ACHN (cell line): ENCODE measurements at places on chromosomes 13 and 19.

DNA sequence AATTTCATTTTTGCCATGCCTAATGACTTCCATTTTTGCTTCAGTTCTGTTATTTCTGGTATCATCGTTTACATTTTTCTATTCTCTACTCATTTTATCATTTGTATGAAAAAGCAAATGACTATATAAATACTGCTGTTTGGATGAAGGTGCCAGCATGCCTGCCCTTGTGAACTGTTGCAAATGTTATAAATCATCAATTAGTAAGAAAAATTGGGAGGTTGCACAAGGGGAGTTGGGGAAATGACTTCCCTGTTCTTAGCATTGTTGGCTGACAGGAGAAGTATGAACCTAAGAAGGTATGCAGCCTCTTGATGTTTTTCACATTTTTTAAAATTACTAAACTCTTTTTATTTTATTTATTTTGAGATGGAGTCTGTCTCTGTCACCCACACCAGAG lies 15.1 kb downstream of the SAFB start:
- DNase-seq, result no peak

- DNase-seq, result peak; percentile 54
Observed at GRCh38 chr19:3274942-3275582, 50.6 kb downstream of the CELF5 start.

- DNase-seq, result no peak
Observed at GRCh38 chr13:99476648-99477047, 24.6 kb upstream of the TM9SF2 start.

GRCh38 chr13:21530656-21531055 lies 71.6 kb upstream of the ZDHHC20 start:
- no peak for DNase-seq

GRCh38 chr13:36366031-36366430 lies 19.8 kb upstream of the SPART start:
- DNase-seq, result no peak

GRCh38 chr19:12995596-12996405 lies 526 bp downstream of the NFIX start:
- DNase-seq, result peak; percentile 24

DNA sequence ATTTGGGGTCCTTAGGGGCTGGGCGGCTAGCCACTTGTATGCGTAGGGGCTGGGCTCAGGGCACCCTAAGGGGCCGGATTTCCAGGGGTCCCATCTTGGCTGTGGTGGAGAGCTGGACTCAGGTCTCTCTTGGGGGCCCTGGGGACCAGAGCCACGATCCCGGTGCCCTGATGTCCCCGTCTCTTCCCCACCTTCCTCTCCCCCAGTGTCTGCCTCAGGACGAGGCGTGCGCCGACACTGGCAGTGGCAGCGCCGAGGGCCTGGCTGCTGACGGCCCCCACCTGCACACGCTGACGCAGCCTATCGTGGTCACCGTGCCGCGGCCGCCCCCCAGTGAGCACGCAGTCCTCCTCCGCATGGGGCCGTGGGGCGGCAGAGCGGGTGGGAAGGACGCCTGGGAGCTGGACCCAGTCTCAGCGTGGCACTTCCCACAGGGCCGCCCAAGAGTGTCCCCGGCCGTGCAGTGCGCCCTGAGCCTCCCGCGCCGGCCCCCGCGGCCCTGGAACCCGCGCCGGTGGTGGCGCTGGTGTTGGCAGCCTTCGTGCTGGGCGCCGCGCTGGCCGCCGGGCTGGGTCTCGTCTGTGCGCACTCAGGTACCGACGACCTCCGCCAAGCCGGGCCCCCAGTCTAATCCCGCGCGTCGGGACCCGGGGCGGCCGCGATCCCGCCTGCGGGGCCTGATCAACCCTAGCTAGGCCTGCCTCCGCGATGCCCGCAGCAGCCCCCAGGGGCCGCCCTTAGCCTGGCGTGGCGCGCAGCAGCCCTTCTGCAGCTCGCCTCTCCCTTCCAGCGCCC lies 2.7 kb upstream of the SNAPC2 start:
- DNase-seq, result peak; percentile 64

GRCh38 chr13:46317120-46317519 lies 69.9 kb downstream of the RUBCNL start:
- DNase-seq, result no peak

GRCh38 chr13:70162141-70162540 lies 53.9 kb upstream of the KLHL1 start:
- no peak for DNase-seq

DNA sequence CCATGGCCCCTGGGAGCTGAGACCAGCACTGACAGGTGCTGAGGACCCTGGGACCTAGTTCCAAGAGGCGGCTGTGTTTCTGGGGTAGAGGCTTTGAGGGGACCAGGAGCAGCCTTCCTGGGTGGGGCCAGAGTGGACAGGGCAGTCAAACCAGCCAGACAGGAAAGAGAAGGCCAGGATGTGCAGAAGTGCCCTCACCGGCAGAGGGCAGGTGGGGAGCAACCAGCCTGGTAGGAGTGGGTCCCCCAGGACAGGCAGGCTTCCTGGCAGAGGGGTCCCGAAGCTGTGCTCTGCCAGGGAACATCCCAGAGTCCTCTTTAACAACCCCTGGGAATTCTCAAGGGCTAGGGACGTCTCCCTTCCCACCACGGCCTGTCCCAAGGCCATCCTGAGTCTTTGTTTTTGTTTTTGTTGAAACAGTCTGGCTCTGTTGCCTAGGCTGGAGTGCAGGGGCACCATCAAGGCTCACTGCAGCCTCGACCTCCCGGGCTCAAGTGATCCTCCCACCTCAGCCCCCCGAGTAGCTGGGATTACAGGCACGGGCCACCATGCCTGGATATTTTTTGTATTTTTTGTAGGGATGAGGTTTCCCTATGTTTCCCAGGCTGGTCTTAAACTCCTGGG lies 3.0 kb upstream of the HIPK4 start:
- no peak for DNase-seq

GRCh38 chr19:51441410-51442390 lies 16.6 kb downstream of the SIGLEC8 start:
- no peak for DNase-seq

DNA sequence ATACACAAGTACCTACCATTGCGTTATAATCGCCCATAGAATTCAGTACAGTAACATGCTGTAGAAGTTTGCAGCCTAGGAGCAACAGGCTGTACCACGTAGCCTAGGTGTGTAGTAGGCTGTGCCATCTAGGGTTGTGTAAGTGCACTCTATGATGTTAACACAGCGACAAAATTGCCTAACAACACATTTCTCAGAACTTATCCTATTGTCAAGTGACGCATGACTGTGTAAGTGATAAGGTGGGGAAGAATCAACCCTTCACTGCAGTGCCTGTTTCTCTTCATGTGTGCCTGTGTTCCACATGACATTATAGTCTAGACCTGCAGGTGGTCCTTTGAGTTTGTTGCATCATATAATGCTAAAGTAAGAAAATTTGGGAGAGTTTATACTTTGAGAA lies 94.0 kb downstream of the PCDH9 start:
- DNase-seq, result no peak

GRCh38 chr19:15098460-15098859 lies 8.7 kb upstream of the SYDE1 start:
- no peak for DNase-seq

DNA sequence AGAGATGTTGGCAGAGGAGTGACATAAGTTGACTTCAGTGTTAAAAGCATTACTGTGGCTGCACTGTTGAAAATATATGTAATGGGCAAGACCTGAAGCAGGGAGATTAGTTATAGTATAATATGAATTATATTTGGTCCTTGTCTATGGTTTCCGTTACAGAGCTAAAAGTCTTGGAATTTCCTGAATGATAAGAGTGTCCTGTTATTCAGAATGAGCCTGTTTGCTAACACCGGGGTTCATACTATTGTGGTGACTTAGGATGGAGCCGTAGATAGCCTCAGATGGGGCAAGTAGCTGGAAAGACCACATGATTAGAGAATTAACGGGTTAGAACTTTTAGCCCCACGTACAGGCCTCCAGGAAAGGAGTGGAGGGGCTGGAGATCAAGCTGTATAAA lies 5.7 kb downstream of the USPL1 start:
- no peak for DNase-seq

GRCh38 chr19:28577233-28577632 lies 635.7 kb downstream of the UQCRFS1 start:
- no peak for DNase-seq

GRCh38 chr19:48718711-48719231 lies 754 bp downstream of the MAMSTR start:
- no peak for DNase-seq

DNA sequence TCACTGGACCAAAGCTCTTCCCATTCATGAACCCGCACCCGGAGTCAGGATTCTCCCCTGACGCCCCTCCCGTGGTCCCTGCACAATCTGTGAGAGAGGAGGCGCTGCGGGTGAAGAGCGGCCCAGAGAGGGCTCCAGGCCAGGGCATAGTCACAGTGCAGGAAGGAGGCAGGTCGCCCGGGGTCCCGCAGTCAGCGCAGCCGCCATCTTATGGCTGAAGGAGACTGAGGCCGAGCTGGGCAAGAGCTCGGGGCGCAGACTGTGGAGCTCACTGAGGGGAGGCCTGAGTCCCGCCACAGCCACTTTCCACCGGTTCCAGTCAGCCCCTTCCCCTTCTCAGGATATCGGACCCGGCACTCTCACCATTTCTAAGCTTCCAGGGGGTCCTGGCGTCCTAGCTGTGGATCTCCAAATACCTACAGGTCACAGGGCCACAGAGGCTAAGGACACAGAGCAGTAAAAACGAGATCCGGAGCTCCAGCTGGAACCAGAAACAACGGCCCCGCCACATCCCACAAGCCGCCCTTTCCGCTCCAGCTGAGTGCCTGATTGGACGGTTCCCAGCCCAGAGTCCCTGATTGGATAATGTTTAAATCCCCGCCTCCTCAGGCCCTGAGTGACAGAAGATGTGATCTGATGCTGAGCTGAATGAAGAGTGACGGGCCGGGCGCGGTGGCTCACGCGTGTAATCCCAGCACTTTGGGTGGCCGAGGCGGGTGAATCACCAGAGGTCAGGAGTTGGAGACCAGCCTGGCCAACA lies at the start of gene ZNF99:
Gene ZNF99 (minus strand): TSS at position 501 of the 760 bp plus-strand sequence. CDS start 135 bp downstream, at position 366.
- DNase-seq, result no peak

GRCh38 chr13:34620074-34620850 lies 321.8 kb upstream of the NBEA start:
- no peak for DNase-seq

GRCh38 chr19:2602391-2603181 lies 99.9 kb downstream of the GNG7 start:
- no peak for DNase-seq

- DNase-seq, result peak; percentile 11
Observed at GRCh38 chr19:18856385-18857126, 24.8 kb downstream of the UPF1 start.

DNA sequence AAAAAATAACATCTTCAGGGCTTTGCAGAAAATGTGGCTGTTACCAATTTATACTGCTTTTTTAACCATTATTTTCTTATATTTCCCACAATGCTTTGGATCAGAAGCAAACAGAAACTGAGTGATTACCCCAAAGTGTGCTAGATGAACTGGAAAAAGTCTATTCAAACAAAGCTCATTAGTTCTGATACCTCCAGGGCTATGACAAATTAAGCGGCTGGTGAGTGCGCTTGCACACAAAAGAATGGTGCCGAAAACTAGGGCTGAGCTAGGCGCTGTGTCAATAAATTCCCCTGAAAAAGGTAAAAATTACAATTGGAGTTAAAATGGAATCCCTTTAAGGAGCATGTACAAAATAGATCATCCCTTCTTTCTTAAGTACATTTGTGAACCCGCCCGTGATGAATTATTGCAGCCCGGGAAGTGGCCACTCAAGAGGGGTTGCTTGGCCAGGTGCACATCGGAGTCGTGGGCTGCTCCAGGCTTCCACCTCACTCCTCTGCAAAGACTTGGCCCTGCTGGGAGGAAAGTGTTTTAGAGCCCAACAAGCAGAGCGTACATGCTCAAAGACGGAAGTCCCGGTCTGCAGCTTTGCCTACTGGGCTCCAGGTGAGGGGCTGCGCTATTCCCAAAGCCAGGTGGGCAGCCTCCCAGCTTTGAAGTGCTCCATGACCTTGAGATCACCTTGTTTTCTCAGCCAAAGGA lies 164.0 kb upstream of the ZNF507 start:
- DNase-seq, result no peak
